GM06990 (cell line): ENCODE measurements at places on chromosomes 2 and 18.

GRCh38 chr2:45382744-45383143 lies 228.3 kb downstream of the SRBD1 start:
- DNase-seq = no peak

GRCh38 chr2:78093436-78093835 lies 571.3 kb upstream of the LRRTM4 start:
- DNase-seq = no peak

DNA sequence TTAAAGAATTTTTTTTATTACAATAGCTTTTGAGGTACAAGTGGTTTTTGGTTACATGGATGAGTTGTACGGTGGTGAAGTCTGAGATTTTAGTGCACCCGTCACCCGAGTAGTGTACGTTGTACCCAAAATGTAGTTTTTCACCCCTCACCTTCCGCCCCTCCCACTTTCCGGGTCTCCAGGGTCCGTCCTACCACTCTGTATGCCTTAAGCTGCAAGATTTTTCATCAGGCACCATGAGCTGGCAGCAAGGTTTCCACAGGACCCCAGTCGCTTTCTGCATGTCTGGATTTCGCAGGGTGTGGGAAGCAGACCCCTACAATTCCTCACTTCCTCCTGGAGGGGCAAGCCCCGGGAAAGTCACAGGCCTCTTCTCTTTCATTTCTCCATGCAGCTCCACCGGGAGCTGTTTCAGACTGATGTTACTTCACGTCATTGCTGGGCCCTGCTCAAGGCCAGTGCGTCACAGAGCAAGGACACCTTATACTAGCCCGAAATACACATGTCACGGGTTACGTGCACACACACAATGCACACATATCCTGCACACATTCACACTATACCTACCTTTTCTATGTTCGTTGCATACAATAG lies 179.1 kb downstream of the ZFP36L2 start:
- no peak for DNase-seq

DNA sequence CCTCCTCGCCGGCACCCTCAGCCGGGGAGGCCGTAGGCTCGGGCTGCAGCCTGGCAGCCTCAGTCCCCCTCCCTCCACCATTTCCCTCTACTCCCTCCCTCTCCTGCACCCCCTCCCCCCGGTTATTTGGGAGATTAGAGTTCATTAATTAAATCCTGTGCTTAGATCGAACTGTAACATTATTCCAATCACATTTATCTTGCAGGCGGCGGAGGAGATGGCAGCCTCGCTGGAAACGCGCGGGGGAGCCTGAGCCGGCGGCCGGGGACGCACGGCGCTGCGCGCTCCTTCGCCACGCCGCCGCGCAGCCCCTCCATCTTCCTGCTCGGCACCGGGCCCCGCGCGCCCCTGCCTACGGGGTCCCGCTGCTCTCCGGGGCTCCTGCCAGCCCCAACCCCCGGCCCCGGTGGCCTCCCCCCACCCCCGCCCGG lies at the start of gene ST8SIA3:
Gene ST8SIA3, plus strand, starts transcription at position 287 of the 431 bp plus-strand sequence. CDS start 290 bp downstream, outside the sequence.
- DNase-seq = no peak

- DNase-seq = no peak
Observed at GRCh38 chr2:239630618-239631286, 229.9 kb upstream of the HDAC4 start.

- no peak for DNase-seq
Observed at GRCh38 chr2:54550547-54550946, 94.4 kb downstream of the SPTBN1 start.

GRCh38 chr18:70489571-70489970 lies 200.7 kb downstream of the SOCS6 start:
- no peak for DNase-seq

DNA sequence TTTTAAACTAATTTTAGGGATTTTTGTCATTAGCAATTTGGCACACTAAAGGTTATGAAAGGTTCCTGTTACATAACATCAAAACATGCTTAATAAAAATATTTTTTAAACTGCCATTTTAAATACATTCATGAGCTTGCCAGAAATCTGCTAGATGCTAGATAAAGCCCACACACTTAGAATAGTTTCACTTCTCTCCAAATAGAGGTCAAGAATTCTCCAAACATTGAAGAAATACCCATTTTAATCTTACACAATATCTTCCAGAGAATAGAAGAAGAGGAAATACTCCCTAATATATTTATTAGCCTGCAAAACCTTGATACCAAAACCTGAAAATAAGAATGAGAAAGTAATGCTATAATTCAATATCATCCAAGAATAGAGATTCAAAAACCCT lies 247.5 kb downstream of the PTH2R start:
- DNase-seq = no peak

DNA sequence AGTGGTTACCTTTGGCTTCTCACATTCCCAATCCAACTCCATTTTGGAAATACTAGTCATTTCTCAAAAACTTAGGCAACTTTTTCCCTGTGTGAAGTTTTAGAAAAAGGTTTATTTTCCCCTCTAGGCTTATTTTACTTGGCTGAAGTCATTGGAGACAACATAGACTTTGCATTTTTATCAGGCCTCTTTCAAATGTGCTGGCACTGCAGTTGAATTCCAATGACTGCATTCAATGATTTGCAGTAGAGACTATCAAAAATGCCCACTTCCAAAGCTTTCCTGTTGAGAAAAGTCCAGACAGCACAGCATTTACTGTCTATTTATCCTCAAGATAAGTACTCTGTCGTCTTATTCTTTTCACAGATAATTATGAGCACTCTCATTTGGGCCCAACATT lies 70.1 kb downstream of the ONECUT2 start:
- DNase-seq = no peak

- no peak for DNase-seq
Observed at GRCh38 chr18:27483276-27483675, 298.2 kb upstream of the CHST9 start.
